ENCODE measurements at places on chromosomes 12 and 14. TPM values are rescaled to one million over a fixed set of nuclear protein-coding genes. Genes with fewer than 3 reads are reported as not detected.

DNA sequence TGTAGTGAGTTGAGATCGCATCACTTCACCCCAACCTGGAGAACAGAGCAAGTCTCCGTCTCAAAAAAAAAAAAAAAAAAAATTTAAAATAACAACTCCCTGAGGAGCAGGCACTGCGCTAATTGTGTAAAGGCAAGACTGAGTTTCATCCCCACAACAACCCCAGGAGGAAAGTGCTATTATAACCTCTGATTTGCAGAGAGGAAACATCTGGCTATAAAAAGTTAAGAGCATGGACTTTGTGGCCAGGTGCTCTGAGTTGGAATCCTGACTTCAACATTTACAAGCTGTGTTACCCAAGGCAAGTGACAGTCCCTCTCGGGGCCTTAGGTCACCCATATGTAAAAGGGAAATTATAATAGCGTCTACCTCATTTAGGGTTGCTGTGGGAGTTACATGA, 76.0 kb upstream of the MYL2 start:
- no peaks in the 10 kb centered on the region for H3K36me3 ChIP-seq
- no peak for DNase-seq
- H3K4me1 ChIP-seq = no peaks in the 10 kb centered on the region
- H3K4me3 ChIP-seq = no peak overlapping the region
- H3K27ac ChIP-seq = no peak overlapping the region

- no peaks in the 10 kb centered on the region for H3K36me3 ChIP-seq
- H3K4me3 ChIP-seq = no peak overlapping the region
- no peaks in the 10 kb centered on the region for H3K4me1 ChIP-seq
- no peaks in the 10 kb centered on the region for H3K27me3 ChIP-seq
- H3K27ac ChIP-seq = no peak overlapping the region
Measured at GRCh38 chr12:28936711-28937110, 212.4 kb upstream of the FAR2 start.

DNA sequence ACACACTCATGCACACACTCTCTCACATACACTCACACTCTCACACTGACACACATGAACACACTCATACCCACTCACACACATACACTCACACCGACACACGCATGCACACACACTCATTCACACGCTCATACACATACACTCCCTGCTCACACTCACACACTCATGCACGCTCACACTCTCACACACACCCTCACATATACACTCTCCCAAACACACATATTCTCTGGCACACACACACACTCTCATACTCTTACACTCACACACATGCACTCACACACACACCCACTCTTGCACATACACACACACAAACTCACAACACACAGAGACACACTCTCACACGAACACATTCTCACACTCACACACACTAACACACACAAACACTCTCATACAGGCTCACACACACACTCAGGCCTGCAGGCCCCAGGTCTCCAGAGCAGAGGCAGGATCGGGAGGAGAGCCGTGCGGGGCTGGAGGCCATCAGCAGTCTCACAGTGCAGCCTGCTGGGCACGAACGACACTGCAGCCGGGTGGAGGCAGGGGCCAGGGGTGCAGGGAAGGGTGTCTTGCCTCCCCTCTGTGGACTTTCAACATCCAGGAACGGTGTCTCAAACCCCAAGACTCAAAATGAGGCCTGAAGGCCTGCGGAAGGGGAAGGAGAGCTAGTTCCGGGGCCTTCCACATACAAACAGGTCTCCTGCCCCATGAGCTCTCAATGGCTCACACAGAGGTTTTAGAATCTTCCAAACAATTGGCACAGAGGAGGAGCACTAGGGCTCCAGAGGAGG, 148.7 kb downstream of the ANO2 start:
- no peaks in the 10 kb centered on the region for H3K4me1 ChIP-seq
- no peak overlapping the region for H3K27ac ChIP-seq
- DNase-seq = peak; percentile 72
- H3K36me3 ChIP-seq = no peaks in the 10 kb centered on the region

GRCh38 chr12:121637231-121637914, 11.0 kb downstream of the ORAI1 start:
- no peaks in the 10 kb centered on the region for H3K27me3 ChIP-seq
- H3K4me1 ChIP-seq = peaks cover 23% of the 10 kb centered on the region
- peaks cover 12% of the 10 kb centered on the region for H3K36me3 ChIP-seq
- peak; percentile 75 for DNase-seq
- H3K4me3 ChIP-seq = no peak overlapping the region

DNA sequence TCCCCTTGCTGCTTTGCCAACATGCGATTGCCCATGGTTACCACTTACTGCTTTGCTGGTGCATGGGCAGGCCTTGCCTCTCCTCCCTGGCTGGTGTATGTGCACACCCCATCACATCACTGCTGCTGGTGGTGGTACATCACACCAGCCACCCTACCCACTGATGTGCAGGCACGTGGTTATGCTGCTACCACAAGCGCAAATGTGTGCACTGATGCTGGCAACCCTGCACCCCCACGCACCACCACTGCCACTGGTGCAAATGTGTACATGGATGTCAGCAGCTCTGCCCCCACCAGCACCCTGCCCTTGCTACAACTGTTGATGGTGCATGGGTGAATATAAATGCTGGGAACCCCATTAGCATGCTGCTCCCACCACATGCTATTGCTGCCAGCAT, 261.7 kb downstream of the AEBP2 start:
- no peaks in the 10 kb centered on the region for H3K4me1 ChIP-seq
- DNase-seq = no peak
- H3K36me3 ChIP-seq = no peaks in the 10 kb centered on the region

DNA sequence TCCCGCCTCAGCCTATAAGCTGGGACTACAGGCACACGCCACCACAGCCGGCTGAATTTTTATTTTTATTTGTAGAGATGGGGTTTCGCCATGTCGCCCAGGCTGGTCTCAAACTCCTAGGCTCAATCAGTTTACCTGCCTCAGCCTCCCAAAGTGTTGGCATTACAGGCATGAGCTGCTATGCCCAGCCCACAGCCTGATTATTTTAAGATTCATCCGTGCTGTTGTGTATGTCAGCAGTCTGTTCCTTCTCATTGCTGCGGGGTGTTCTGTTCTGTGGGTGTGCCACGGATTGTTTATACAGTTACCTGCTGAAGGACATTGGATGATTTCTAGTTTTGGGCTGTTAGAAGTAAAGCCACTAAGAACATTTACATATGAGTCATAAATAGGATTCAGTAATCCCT, 9.6 kb upstream of the EP400 start:
- no peak overlapping the region for H3K4me3 ChIP-seq
- H3K27me3 ChIP-seq = no peaks in the 10 kb centered on the region
- H3K27ac ChIP-seq = no peak overlapping the region
- H3K36me3 ChIP-seq = peaks cover 27% of the 10 kb centered on the region

The SPIC gene
- total RNA-seq = not detected

GRCh38 chr12:254039-254438, 8.6 kb downstream of the SLC6A13 start:
- no peak overlapping the region for H3K4me3 ChIP-seq
- H3K27me3 ChIP-seq = peaks cover 6% of the 10 kb centered on the region
- no peak for DNase-seq
- H3K36me3 ChIP-seq = no peaks in the 10 kb centered on the region
- no peak overlapping the region for H3K27ac ChIP-seq

DNA sequence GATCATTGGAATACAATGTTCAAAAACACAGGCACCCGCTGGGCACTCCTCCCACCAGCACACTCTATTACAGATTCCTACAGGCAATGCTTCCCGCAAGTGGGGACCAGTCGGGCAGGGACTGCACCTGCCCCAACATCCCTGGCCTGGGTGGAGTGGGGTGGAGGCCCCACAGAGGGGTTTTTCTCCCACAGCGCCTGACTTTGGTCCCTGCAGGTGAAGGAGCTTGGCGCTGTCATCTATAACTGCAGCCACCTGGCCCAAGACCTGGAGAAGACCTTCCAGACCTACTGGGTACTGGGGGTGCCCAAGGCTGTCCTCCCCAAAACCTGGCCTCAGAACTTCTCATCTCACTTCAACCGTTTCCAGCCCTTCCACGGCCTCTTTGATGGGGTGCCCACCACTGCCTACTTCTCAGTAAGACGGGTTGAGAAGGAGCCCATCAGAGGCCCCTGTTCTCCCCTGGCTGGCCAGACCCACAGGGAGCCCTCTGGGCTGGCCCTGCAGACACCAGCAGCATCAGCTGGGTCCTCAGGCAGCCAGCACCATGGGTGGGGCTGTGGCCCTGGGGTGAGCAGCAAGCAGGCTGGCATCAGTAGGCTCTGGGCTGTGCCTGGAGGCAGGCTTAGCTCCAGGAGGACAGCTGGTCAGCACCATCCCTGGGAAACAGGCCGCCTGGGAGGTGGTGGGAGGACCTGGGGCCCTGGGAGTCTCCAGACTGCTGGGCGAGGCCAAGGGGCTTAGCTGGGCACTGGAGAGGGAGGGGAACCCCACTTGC, 6.0 kb downstream of the PLD4 start:
- H3K27me3 ChIP-seq = no peaks in the 10 kb centered on the region
- peak; percentile 65 for DNase-seq
- H3K4me1 ChIP-seq = no peaks in the 10 kb centered on the region

The CACNA2D4 gene
- total RNA-seq = 5.5 TPM

DNA sequence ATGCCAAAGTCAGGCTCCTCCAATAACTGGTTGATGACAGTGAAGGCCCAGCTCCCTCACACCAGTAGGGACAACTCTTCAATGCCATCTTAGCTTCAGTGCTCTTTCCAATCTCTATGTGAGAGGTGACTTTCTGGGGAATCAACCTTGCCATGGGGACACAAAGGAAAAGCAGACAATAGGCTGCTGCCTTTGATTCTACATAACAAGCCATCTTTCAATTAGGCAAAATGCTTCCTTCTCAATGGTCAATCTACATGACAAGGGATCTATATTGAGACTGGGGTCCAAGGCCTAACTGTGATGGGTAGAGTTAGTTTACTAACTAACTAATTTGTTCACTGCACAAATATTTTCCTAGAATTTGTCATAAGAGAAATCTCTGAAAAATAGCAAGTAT, 1417.5 kb upstream of the SEL1L start:
- no peak for DNase-seq
- H3K4me3 ChIP-seq = no peak overlapping the region
- no peaks in the 10 kb centered on the region for H3K36me3 ChIP-seq
- H3K4me1 ChIP-seq = no peaks in the 10 kb centered on the region
- H3K27ac ChIP-seq = no peak overlapping the region

GRCh38 chr12:111377440-111377839, 8.5 kb upstream of the PHETA1 start:
- no peaks in the 10 kb centered on the region for H3K27me3 ChIP-seq
- no peak overlapping the region for H3K27ac ChIP-seq
- no peaks in the 10 kb centered on the region for H3K36me3 ChIP-seq
- no peak overlapping the region for H3K4me3 ChIP-seq
- H3K4me1 ChIP-seq = no peaks in the 10 kb centered on the region

GRCh38 chr14:41403360-41403759, 203.3 kb upstream of the LRFN5 start:
- H3K36me3 ChIP-seq = no peaks in the 10 kb centered on the region
- no peak for DNase-seq

DNA sequence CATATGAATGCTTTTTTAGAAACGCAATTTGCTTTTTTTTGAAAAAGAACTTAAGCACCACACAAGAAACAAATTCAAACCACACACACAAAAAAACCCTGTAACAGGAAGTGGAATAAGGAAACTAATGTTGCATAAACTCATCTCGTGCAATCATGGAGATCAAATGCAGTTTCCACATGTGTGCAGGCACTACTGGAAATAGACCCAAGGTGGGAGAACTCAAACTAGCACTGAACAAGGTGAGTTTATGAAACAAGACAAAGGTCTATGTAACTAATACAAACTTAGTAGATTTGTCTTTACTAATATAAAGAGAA, 17.5 kb downstream of the NIN start:
- H3K27me3 ChIP-seq = no peaks in the 10 kb centered on the region
- DNase-seq = no peak
- peaks cover 16% of the 10 kb centered on the region for H3K4me1 ChIP-seq
- no peaks in the 10 kb centered on the region for H3K36me3 ChIP-seq
- no peak overlapping the region for H3K27ac ChIP-seq

DNA sequence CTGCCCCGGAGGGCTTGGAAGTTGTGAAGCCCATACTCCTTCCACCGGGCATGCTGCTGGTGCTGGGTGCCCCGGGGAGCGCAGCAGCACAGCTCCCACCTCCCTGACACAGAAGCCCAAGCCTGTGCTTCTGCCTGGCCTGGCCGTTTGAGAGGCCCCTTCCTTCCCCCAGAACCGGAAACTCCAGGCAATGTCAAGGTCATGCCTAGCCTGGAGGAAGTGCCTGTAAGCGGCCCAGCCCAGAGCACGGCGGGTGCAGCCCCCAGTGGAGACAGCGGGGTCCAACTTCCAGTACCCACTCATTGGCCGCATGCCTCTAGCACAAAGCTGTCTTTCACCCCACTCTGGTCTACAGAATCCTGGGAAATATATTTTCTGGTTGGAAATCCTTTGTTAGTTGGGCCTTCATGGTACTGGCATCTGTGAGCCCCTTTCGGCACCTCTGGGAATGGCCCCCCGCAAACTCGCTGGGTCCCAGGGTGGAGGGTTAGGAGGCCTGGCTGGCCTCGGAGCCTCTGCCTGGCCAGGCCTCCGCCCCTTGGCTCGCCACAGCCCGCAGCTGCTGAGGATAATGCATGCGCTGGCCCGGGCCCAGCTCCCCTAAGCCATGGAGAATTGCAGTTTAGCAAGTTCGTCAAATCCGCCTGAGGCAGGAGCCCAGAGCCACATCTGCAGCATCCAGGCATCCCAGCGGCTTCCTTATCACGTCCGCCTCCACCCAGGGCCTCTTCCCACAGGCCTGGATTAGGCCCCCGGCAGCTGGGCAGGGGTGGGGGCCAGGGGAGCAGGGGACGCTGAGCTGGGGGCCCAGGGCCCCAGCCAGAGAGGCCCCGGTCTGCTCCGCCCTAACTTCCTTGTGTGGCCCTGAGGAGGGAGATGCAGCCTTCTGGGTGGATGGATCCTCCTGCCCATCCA, 48.9 kb upstream of the DLK1 start:
- DNase-seq = no peak
- H3K36me3 ChIP-seq = no peaks in the 10 kb centered on the region
- H3K4me1 ChIP-seq = peaks cover 29% of the 10 kb centered on the region
- peak overlapping the region; percentile 72 for H3K27ac ChIP-seq
- H3K27me3 ChIP-seq = no peaks in the 10 kb centered on the region

DNA sequence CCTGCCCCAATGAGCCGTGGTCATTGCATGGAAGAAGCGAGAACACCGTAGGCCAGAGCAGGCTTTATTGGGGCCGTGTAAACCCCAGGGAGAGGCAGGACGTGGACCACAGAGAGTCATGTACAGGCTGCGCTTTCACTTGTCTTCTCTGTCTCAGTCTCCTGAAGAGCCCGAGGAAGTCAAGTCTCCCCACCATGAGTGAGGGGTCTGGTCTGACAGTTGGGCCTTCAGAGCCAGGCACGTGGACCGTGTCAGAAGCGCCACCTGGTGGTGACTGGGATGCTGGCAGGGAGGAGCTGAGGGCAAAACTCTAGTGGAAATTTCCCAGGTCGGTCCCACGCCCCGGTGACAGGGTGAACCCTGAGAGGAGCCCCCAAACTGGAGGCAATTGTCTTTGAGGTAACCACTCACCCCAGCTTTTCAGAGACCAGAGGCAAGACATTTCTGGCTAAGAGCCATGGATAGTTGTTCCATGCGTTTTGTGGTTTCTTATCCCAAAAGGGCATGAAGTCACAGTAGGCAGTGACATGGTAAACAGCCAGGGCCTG, 17.4 kb downstream of the RPS6KL1 start:
- H3K4me3 ChIP-seq = no peak overlapping the region
- H3K4me1 ChIP-seq = peaks cover 15% of the 10 kb centered on the region

The ACOT6 gene
- not detected for total RNA-seq

Data from upper lobe of right lung (tissue), 1 donor.